ENCODE measurements at places on chromosomes 3 and 15.

- DNase-seq: no peak
These were observed 15.9 kb upstream of the UMPS start for GRCh38 chr3:124714223-124714853.

DNA sequence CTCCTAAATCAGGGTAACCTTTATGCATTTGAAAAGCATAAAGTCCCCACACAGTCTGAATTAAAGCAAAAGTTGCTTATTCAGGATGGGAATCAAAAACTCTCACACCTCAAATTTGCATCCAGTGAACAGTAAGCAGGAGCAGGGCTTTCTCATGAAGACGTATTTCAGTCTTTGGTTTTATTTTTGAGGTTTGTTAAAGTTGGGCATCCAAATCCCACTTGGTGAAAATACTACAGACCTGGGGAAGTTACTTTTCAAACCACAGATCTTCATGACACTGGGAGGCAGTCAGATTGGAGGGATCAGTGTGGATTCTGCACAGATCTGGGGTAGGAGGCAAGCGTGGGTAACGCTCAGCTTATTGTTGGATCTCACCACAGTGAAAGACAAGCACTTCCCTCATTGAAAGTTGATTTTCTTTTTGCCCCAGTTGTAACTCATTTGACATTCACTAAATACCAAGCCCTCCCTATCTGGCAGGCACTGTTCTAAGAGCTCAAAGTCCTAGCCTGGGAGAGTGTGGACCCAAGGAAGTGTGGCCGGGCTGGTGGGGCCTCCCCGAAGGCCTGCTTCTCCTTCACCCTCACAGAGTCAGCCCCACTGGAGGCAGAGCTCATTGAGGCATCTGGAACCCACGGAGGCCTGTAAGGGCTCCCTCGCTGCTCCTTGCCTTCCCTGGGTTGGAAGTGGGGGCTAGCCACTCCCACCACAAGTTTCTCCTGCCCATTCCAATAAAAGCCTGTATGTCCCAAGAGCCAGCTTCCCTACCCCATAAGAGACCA, 783 bp upstream of the ISG20 start:
- no peak for DNase-seq

DNA sequence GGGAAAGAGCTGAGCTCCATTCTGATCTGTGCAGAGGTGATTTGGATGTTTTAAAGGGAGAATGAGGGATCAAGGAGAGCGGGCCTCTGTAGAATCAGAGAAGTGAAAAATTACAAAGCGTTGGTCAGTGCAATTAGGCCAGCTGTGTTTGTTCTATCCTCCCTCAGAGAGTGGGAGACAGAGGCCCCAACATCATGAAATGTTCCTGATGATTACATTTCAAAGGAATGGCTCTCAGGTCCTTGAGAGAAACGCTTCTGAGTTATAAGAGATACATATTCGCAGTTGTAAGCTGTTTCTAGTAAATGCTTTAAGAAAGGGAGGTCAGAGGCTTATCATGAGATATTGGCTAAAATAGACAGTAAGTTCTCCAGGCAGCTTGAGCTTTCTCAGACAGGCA, 15.7 kb upstream of the CAND2 start:
- DNase-seq: no peak

DNA sequence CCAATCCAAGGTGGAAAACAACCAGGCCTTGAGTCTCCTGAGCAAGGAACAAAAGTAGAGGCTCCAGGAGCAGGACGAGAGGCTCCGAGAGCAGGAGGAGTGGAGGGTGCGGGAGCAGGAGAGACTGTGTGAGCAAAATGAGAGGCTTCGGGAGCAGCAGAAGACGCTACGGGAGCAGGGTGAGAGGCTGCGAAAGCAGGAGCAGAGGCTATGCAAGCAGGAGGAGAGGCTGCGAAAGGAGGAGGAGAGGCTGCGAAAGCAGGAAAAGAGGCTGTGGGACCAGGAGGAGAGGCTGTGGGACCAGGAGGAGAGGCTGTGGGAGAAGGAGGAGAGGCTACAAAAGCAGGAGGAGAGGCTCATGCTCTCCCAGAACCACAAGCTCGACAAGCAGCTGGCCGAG, 60.3 kb upstream of the UBE2Q2 start:
- DNase-seq: no peak

DNA sequence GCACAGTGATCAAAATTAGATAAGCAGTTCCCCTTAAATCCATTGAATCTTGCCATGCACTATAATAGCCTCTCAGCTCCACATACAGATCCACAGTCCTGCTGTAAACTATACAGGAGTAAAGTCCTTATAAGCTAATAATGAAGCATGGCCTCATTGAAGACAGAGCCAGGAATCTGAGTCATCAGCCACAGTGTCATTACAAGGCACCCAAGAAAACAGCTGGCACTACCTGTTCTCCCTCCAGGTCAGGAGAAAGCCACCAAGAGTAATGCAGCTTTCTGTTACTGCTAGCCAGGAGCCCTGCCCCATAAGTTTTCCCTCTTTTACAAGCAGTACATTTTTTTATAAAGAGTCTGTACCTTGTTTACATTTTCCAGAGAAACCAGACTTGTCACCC, 27.3 kb downstream of the WDR49 start:
- DNase-seq: no peak

Data from COLO829 (cell line).